ENCODE measurements at places on chromosomes 1 and 21.

- no peak for DNase-seq
Measured at GRCh38 chr1:39755965-39756659, 15.0 kb downstream of the OXCT2 start.

GRCh38 chr1:214022810-214023425 lies 35.1 kb downstream of the PROX1 start:
- DNase-seq, result no peak

- DNase-seq, result no peak
Measured at GRCh38 chr1:244102046-244102445, 51.0 kb downstream of the ZBTB18 start.

- no peak for DNase-seq
Measured at GRCh38 chr1:203491664-203492063, 2.3 kb upstream of the OPTC start.

GRCh38 chr1:184912392-184912791 lies 61.9 kb downstream of the NIBAN1 start:
- no peak for DNase-seq

GRCh38 chr1:160451859-160452232 lies 51.5 kb downstream of the VANGL2 start:
- no peak for DNase-seq

- no peak for DNase-seq
Measured at GRCh38 chr1:68449901-68450300, at the start of gene RPE65. RPE65 (minus strand) TSS chr1:68449954; CDS start chr1:68449905, 49 bp downstream.

DNA sequence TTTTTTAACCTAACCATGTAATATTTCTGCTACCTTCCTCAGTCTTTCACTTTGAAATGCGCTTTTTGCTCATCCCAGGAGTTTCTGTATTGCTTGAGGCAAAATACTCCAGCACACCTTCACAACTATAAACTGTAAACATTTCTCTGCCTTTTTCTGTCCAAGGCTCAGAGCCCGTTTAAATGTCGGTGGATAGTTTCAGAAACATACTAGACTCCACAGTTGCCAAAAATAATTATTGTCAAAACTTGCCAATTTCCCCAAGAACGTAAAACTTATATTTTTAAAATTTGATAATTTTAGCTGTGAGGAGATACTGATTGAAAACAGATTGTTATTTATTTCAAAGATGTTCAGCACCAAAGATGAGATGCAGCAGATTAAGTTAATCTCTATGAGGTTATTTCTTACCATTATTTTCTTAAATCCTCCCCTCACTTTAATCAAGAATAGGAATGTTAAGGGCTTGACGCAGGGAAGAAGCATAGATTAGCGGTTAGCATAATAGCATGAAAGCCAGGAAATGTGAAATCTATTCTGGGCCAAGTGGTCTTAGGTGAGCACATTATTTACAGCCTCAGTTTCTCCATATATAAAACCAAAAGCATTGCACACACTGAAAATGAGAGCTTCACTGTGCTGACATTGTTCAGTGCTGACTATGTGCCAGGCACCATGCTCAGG lies 91.5 kb upstream of the ESRRG start:
- DNase-seq, result no peak

GRCh38 chr21:16211339-16212303 lies 481.8 kb downstream of the USP25 start:
- DNase-seq, result no peak

DNA sequence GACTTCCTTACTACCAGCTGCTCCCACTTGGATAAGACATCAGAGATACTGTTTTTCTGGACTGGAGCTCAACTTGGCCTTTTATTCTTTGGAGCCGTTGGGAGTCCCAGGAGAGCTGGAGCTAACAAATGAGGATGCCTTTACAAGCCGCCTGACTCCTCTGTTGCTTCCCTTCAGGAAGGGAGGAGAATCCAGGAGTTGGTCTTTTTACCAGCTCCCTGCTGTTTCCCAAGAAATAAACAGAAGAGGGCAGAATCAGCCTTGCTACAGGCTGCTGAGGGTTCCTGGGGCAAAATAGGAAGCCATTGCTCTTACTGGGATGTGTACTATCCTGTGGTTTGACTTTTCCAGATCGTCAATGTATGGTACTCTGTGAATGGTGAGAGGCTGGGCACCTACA lies 1.5 kb downstream of the EIF3I start:
- no peak for DNase-seq

GRCh38 chr1:97797403-97798183 lies 123.2 kb downstream of the DPYD start:
- no peak for DNase-seq

DNA sequence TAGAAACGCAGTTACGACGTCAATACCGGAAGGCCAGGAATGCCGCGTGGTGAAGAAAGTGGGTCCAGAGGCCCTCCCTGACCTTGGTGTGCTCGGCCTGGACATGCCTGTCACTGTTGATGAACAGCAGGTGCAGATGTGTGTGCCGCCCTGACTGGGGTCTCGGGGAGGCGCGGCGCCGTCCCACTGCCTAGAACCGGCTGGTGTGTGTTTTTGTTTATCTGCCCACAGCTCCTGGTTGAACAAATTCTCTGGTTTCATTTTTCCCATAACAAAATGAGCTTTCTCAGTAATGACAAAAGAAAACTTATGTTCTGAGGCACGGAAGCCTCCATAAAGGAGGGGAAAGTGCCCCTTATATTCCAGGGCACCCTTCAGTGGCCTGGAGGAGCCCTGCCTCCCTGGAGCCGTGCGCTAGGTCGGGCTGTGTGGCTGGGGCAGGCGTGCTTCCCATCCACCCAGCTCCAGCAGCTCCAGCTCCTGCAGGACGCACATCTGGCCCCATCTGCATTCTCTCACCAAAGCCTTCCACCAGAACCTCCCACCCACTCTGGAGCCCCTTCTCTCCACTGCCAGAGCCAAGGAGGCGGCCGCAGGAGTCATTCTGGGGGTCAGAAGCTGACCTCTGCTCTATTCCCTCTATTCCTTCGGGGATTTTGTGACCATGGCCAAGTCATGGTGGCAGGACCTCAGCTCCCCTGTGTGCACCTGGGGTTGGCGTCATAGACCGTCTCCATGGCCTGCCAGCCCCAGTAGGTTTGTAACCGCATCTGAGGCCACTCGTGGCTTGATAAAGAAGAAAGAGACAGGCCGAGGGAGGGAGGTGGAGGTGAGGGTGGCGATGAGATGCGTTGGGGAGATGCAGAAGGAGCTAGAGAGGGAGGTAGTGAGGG lies 20.1 kb upstream of the COL18A1 start:
- no peak for DNase-seq

DNA sequence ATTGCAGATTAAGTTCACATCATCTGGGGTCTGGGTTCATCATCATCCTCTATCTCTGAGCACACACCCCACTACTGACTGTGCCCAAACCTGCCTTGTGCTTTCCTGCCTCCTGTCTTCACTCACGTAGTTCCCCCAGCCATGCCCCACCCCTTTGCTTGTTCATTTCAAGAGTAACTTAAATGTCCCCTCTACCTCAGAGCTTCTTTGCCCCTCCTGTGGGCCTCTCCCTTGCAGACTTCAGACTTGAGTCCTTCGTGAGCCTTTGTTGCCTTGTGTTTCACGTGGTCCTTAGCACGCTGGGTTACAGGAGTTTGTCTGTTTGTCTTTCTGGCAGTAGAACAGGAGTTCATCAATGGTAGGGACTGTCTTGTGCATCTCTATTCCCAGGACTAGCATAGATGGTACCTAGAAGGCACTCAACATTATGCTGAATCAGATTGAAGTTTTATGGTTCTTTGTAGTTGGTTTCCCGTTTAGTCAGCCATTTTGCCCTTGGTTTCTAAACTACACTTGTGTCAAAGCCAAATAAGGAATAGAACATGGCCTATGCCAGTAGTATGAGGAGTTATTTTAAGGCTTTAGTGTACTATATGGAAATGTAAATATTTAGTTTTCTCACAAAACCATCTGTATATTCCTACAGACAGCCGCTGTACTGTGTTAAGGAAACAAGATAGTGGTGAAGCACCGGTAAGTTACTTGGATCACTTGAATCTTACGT lies 86.2 kb downstream of the TTC3 start:
- no peak for DNase-seq

DNA sequence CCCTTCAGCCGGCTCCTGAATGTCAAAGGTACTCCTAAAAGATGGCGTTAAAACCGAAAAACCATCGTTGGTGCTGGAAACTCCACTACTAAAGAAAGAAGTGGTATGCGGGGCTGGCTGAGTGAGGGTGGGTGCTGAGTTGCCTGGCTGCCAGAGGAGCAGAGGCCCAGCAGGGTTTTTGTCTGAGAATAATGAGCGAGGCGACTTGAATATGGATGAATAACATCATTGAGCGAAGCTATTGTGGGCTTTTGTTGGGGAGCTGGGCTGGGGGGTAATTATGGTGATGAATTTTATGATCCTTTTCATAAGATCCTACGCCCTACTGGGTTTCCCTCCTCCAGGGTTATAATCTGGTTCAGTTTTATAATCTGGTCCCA lies 2.0 kb downstream of the PDPN start:
- no peak for DNase-seq

DNA sequence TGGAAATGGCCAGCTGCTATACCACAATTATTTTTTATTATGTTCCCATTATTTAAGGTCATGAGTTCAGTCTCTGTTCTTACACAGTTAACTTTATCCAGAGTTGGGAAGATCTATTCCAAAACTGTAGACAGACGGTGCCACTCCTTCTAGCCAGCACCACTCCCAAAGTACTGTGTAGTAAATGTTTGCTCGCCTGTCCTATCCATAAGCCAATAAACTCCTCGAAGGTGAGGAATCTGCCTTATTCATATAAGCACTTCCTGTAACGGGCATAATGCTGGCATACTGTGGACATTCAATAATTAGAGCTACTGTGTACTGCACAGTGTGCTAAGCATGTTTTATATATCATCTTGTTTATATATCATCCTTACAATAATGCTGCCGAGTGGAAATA lies 26.1 kb upstream of the STMN1 start:
- no peak for DNase-seq

DNA sequence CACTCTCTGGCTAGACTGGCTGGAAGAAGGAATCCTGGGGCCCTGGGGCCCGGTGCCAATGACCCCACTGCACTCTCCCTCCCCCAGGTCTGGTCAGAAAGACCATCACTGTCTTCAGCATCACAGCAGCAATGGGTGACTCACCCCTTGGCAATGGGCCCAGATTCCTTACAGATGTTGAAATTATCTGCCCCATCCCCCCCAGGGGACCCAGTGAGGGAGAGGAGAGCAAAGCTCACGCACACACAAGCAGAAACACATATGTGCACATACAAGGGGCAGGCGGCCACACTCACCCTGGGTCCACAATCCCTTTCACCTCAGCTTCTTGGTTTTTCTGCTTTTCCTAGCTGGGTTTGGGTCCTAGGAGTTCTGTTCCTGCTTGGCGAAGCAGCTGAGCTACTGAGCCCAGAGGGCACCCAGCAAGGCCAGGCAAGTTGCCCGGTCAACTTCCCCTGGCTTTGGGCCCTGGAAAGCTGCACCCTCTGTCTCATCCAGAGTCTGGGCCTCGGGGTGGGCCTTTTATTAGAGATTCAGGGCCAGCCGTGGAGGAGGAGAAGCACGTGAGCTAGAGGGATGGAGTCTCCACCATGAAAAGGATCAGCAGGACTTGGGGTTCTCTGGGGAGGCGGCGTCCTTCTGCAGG lies 2.6 kb downstream of the COL16A1 start:
- DNase-seq, result no peak

DNA sequence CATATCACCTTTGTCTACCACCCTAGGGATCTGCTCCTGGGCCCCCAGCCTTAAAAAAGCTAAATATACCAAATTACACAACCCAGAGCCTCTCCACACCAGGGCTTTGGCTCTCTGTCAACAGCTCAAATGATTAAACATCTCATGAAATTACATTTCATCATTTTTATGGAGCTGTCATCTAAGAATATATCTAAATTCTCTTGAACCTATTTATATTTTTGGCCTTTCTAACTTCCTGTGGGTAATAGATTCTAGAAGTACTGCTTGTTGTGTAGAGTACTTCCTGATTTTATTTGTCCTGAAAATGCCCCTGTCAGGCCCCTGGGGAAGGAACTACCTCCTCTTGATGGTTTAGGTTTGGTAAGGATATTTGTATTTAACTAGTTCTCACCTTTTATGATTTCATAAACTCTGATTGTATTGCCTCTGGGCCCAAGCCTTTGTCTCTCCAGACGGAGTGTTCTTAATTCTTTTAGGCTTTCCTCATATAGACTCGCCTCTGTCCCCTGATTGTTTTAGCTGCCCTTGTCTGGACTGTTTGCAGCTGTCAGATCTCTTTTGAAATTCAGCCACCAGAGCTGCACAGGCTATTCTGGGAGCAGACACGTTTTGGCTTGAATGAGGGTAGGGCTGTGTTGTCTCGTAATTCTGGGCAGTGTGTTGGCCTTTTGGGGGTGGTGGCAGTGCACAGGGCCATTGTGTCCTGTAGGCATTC lies 16.6 kb downstream of the MYOG start:
- DNase-seq, result no peak

DNA sequence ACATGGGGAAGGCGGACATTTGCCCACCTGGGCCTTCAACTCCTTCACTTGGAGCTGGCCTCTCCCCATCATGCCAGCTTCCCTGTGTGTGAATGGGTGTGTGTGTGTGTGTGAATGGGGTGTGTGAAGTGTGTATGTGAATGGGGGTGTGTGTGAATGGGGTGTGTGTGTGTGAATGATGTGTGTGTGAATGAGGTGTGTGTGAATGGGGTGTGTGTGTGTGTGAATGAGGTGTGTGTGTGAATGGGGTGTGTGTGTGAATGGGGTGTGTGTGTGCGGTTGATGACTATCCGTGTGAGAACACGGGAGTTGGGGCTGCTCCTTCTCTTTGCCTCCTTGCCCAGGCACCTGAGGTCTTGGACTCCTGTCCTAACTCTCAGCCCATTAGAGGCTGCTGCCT lies 9.6 kb downstream of the MFSD2A start:
- no peak for DNase-seq

DNA sequence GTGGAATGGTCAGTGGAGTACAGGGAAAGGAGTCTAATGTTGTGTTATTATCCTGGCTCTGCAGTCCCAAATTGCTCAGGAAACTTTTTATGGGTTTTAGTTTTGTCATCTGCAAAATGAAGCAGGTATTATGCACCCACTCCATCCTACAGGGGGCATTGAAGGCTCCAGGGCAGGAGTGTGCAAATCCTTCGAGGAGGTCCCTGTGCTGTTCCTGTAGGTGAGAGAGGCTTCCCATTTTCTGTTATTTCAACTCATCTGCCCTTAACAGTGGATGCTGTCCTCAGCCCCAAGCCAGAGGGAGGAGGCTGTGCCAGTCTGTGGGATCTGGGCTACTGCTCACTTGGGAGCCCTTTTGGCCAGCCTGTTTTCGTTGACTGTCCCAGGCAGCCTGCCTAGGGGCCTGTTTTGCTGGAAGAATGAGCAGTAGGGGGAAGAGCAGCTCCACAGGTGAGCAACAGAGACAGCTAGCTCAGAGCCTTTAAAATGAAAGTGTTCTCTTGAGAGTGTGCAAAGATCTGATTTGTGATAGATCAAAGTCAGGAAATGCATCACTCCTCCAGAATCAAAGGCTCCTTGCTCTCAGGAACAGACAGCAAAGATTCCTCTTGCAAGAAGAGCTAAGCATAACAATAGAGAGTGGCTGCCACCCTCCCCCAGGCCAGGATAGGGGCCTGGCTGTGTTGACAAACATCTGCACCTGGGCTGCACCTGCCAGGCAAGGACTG lies 317.6 kb upstream of the PROX1 start:
- peak; percentile 78 for DNase-seq

- no peak for DNase-seq
Measured at GRCh38 chr1:214316593-214316992, 35.6 kb downstream of the SMYD2 start.

GRCh38 chr1:57341721-57342120 lies 82.1 kb downstream of the DAB1 start:
- DNase-seq, result no peak
